GM12891 (cell line): ENCODE measurements at places on chromosomes 6 and 20.

- DNase-seq = no peak
These were observed 140.8 kb downstream of the PTPRK start for GRCh38 chr6:128379577-128379976.

- peak; percentile 26 for DNase-seq
These were observed 21.3 kb upstream of the RREB1 start for GRCh38 chr6:7086488-7086887.

DNA sequence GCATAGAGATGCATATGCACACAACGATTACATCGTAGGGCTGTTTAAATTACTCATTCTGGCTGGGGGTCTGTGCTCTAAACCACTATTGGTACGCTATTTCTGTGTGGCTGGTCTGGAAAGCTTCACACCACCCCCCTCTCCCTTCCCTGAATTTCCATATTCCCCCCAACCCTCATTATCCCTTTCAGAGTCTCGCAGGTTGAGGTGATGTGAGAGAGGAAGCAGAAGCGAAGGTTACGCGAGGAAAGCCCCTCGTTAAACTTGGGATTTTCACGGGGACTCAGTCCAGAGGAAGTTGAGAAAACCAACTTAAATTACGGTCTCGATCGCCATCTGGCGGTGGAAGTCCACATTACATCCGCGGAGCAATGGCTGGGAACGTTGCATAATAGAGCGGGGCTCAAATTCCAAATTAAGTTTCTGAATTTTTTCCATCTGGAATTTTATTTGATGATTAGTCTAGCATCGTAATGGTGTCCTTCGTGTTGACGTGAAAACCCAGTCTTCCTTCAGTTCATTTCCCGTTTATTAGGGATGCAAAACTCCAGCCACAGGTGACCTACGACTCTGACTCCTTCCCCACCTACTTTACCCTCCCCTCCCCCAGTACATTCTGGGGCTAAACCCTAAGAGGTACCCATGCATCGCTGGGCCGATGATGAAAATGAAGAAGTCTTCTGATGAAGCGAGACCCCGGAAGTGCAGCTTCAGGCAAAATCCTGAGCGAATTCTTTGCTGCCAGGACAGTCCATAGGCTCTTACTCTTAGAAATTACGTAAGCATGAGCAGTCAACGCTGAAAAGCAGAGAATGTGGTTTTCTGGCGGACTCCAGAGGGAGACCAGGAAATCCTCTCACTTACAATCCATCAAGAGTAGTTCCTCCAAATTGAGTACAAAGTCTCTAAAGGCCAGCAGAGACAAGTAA lies 19.7 kb downstream of the HLA-DOB start:
- no peak for DNase-seq

DNA sequence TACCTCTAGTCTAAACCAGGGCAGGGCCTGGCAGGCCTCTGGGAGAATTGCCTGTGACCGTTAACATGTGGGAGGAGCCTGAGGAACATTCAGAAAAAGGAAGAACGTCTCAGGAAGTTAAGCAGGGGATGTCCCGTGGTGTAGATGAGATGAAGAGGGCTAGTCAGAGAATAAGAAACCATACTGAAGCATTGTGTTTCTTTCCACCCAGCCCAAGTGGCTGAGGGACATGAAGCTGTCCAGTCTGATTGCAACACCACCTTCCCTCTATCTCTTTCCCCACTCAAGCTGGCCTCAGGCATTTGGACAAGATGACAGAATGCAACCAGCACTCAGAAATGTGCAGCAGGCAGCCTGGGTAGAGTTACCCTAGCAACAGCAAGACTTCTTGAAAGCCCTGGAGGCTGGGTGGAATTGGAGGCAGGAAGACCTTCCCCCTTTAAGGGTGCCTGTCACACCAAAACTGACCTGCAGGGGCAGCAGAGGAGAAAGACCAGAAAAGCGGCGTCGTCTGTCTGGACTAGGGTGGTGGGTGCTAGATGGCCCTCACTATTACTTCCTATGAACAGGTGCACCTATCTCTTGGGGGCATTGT lies 186.1 kb downstream of the UNC5CL start:
- no peak for DNase-seq

DNA sequence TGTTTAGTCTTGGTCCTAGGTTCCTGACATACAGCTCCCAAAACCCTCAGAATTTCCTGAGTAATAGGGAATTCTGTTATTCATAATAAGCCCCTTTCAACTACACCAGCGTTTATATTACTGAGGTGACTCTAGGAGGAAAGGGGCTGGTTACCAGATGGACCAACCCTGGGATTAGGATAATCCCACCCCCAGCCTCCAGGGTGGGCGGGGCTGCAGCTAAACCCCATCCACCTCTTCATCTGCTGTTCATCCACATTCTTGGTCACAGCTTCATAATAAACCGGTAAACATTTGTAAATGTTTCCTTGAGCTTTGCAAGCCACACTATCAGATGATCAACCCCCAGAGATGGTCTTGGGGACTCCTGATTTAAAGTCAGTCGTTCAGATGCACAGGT lies 38.3 kb downstream of the NINL start:
- no peak for DNase-seq

- DNase-seq = no peak
These were observed 54.9 kb downstream of the CEP162 start for GRCh38 chr6:84172574-84172973.

GRCh38 chr6:129623008-129623732 lies 86.8 kb downstream of the ARHGAP18 start:
- no peak for DNase-seq

DNA sequence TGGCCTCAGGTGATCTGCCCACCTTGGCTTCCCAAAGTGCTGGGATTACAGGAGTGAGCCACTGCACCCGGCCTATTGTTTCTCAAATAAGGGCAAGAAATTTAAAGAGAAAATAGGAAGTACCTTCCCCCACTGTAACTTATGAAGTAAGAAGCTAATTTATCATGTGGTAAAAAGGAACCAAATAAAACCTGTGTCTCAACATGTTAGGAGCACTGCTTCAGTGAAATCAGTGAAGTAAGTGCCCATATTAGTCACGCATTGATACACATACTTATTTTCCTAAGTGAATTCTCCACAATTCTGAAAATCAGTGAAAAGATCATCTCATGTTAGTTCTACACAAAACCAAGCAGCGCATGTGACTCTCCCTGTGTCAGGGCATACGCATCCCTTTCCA lies 14.2 kb upstream of the LPA start:
- no peak for DNase-seq

- DNase-seq = no peak
These were observed 12.1 kb downstream of the EEF1A1 start for GRCh38 chr6:73508776-73509175.

DNA sequence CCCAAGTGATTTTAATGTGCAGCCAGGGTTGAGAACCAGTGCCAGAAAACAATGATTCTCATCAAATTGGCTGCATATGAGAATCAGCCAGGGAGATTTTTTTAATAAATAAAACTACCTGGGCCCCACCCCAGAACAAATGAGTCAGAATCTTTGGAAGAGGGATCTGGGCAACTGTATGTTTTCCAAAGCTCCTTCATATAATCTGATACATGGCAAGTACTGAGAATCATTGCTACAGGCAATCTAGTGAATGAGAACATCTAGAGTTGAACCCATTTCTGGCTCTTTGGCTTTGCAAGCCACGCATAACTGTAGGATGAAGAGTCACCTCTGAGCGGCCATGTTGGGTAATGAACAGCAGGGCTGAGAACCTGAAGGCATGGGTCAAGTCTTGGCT lies 26.1 kb upstream of the DSP start:
- no peak for DNase-seq

- DNase-seq = no peak
These were observed 105.8 kb downstream of the CARMIL1 start for GRCh38 chr6:25384967-25385366.

GRCh38 chr6:89205819-89206218 lies 11.3 kb downstream of the GABRR1 start:
- DNase-seq = no peak

DNA sequence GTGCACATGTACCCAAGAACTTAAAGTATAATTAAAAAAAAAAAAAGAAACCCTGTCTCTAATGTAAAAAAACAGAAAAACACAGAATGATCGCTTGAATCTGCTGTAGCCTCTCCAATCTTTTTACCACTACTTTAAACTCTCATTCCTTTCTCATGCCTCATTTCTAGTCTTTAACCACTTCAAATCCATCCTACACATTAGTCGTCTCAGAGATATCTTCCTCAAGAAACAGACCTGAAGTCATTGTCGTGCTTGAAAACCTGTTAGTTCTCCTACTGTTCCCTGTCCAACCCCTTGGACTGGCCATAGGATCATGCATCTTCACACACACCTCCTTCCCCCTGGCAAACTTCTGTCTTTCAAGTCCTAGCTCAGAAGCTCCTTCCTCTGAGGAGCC lies 112.1 kb upstream of the BCLAF1 start:
- DNase-seq = no peak

- no peak for DNase-seq
These were observed 48.9 kb downstream of the ELOVL2 start for GRCh38 chr6:10995114-10995707.

GRCh38 chr20:25247956-25248785 lies at the start of gene PYGB:
TSS of gene PYGB (plus strand) at chr20:25248085. CDS start at chr20:25248179, 94 bp downstream.
- peak; percentile 91 for DNase-seq

DNA sequence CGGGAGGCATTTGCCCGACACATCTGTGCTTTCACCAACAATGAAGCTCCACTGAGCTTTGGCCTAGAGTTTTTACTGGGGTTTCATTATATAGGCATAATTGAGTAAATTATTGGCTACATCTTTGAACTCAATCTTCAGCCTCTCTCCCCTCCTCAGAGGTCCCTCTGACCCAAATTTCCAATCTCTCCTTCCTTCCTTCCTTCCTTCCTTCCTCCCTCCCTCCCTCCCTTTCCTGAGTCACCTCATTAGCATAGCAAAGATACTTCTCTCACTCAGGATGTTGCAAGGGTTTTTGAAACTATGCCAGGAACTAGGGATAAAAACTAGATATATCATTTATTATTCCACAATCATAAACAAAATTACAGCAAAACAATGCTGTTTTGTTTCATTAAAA lies 238.2 kb upstream of the PRND start:
- no peak for DNase-seq

DNA sequence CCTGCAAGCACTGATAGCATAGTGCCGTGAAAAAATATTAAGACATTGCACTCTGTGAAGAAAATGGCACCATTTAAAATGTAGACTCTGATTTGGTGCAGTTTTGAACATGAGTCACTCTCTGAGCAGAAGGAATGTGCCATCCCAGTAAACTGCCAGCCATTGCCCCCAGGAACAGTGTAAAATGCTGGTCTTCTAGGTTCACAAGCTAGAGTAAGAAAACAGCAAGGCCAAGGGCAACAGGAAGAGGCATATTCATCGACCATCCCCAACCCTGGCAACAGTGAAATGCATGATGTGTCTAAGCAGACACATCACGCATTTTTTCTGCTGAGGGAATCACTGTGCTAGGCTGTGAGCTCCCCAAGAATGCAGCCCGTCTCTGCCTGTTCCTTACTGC lies 163.2 kb upstream of the RIN2 start:
- DNase-seq = no peak

GRCh38 chr6:144360401-144360800 lies 75.3 kb downstream of the UTRN start:
- no peak for DNase-seq

DNA sequence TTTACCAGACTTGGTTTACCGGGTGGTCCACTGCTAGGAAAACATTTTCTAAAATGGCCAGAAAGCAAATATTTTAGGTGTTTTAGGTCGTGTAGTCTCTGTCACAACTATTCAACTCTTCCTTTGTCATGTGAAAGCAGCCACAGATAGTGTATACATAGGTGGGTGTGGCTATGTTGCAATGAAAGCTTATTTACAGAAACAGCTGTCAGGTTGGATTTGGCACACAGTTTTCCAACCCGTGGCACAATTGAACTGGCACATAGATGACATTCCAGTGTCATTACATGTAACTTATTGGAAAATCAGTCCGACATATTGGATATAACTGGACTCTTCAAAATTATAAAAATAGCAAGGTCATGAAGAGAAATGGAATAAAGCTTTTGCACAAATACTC lies 68.9 kb upstream of the KCNQ5 start:
- DNase-seq = no peak

- DNase-seq = no peak
These were observed 356.3 kb downstream of the ZFAND3 start for GRCh38 chr6:38175786-38176185.

- DNase-seq = no peak
These were observed 278.2 kb upstream of the PREP start for GRCh38 chr6:105681061-105681460.

- no peak for DNase-seq
These were observed 54.7 kb downstream of the ELOVL5 start for GRCh38 chr6:53294095-53294494.

DNA sequence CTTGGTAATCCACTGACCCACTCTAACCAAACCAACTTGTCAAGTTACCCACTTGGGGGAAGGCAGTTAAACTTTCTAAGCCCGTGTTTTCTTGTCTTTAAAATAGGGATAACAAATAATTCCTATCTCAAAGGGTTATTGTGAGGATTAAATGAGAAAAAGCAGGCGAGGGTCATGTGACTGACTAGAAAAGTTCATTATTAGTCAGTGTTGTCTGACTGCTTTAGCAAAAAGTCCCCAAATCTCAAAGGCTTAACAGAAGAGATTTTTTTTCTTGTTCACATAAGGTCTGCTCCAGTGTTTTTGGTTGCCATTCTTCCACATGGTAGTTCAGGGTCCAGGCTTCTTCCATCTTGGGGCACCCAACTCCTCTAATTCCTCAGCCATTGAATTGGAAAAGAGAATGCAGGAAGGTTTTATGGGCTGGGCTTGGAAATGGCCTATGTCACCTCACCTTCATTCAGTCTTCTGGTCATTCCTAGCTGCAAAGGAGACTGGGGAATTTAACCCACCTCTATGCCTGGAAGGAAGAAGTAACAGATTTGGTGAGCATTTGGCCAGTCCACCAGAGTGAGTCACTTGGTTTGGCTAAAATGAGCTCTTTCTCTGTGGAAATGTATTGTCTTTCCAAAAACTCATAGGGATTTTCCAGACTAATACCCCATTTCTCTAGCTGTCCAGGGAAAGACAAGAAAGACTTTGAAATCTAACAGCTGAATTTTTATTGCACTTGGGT lies 77.0 kb downstream of the CAP2 start:
- no peak for DNase-seq

- DNase-seq = no peak
These were observed 4.6 kb upstream of the TGM2 start for GRCh38 chr20:38169636-38170193.

GRCh38 chr6:882084-882598 lies 189.2 kb upstream of the EXOC2 start:
- no peak for DNase-seq

- no peak for DNase-seq
These were observed 250.4 kb downstream of the C6orf118 start for GRCh38 chr6:165059032-165059431.

- DNase-seq = peak; percentile 42
These were observed 704 bp upstream of the ZNF217 start for GRCh38 chr20:53594068-53595017.

GRCh38 chr20:62412194-62413024 lies 5.3 kb upstream of the CABLES2 start:
- no peak for DNase-seq

DNA sequence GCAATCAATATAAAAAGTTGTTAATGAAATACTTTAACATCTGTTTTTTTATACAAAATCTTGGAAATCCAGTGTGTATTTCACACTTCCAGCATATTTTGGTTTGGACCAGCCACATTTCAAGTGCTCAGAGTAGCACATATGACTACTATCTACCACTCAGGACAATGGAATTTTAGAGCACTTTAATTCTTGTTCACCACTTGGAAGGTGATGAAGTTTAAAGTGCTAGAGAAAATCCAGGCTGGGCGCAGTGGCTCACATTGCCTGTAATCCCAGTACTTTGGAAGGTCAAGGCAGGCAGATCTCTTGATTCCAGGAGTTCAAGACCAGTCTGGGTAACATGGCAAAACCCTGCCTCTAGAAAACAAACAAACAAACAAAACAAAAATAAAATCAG lies 6.1 kb upstream of the SLC35B3 start:
- DNase-seq = no peak
